Activated T-helper 1 cell treated with anti-CD3 and anti-CD28 coated beads, Interleukin-2, amount 50 U/mL, for 16 hours (primary cell): ENCODE measurements at places on chromosomes 7 and 10.

GRCh38 chr7:125126376-125126775, 196.8 kb upstream of the POT1 start:
- no peak for DNase-seq

DNA sequence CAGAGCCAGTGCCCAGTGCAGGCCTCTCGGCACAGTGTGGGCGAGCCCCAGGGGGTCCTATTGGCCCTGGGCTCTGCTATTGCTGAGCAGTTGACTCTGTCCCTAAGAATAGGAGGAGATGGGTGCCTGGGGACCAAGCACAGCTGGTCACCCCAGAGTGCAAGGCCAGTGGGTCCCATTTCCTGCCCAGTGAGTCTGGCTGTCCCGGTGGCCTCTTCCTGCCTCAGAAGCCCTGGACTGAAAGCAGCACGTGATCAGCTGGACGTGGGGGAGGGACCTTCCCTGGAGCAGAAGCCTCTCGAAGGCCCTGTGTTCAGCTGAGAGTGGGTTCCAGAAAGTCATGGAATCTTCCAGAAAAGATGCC, 42.0 kb downstream of the PWWP2B start:
- no peak for DNase-seq

DNA sequence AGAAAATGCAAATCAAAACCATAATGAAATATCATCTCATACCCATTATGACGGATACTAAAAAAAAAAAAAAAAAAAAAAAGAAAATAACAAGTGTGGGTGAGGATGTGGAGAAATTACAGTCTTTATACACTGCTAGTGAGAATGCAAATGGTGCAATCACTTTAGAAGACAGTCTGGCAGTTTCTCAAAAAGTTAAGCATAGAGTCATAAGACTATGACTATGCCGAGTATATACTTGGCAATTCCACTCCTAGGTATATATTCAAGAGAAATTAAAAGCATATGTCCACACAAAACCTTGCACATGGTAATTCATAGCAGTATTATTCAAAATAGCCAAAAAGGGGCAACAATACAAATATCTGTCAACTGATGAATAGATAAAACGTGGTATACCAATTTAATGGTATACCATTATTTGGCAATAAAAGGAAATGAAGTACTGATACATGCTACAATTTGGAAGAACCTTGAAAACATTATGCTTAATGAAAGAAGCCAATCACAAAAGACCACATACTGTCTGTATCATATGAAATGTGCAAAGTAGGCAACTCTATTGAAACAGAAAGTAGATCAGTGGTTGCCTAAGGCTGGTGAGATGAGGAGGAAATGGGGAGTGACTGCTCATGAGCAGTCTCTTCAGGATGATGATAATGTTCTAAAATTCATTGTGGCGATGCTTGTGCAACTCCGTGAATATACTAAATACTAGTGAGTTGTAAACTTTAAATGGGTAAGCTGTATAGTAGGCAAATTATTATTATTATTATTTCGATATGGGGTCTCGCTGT, 90.1 kb upstream of the NANOS1 start:
- DNase-seq = no peak

DNA sequence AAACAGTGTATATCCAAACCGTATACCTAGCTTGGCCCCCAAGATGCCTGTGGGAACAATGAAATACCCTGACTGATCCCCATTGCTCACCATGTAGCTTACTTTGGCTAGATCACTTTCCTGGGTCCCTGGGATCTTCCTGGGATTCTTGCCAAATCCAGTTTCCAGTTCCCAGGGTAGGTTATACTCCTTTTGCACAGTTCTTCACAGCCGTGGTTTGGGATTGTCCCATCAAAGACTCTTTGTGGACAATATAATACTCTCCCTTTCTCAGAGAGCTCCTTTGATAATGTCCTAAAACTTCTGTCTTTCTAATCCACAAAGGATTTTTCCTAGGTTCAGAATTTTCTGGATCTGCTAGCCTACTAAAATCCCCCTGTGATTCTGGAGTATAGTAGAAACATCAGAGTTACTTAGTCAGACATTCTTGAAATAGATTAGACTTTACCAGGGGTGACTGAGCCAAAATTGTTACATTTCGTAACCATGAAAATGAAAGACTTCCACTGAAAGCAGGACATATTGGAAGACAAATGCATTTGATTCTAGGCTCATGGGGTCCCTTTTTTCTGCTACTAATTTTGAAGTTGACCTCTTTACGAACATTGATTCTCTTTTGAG, 388.3 kb upstream of the ETV1 start:
- DNase-seq = no peak

DNA sequence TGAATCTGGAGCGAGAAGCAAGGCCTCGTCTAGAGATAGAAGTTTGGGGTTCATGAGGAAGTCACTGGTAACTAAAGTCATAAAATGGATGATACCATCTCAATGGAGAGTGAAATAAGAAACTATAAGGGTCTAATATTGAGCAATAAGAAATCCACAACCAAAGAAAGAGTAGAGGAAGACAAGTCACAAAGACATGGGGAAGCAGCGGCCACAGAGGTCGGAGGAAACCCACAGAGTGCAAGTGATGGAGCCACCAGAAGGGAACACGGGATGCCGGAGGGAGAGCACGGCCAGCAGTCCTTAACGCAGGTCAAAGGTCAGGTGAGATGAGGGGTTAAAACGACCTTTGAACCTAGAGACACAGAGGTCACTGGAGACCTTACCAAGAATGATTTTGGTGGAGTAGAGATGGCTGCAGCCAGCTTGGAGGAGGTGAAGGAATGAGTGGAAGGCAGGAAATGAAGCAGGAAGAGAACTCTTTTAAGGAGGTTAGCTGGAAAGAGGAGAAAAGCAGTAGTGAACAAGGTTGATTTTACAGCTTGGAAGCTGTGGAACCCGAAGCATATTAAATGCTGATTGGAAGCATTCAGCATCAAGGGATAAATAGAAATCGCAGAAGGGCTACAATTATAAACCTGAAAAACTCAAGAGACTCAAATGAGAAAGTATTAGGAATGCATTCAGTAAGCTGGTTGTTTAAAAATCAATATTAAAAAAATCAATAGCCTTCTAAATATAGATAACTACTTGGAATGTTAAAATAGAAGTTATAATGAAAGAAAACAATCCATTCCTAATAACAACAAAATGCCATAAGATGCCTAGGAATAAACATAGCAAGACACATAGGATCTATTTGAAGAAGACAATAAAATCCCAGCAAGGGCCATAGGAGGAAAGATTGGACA, 93.7 kb downstream of the SVOPL start:
- no peak for DNase-seq

DNA sequence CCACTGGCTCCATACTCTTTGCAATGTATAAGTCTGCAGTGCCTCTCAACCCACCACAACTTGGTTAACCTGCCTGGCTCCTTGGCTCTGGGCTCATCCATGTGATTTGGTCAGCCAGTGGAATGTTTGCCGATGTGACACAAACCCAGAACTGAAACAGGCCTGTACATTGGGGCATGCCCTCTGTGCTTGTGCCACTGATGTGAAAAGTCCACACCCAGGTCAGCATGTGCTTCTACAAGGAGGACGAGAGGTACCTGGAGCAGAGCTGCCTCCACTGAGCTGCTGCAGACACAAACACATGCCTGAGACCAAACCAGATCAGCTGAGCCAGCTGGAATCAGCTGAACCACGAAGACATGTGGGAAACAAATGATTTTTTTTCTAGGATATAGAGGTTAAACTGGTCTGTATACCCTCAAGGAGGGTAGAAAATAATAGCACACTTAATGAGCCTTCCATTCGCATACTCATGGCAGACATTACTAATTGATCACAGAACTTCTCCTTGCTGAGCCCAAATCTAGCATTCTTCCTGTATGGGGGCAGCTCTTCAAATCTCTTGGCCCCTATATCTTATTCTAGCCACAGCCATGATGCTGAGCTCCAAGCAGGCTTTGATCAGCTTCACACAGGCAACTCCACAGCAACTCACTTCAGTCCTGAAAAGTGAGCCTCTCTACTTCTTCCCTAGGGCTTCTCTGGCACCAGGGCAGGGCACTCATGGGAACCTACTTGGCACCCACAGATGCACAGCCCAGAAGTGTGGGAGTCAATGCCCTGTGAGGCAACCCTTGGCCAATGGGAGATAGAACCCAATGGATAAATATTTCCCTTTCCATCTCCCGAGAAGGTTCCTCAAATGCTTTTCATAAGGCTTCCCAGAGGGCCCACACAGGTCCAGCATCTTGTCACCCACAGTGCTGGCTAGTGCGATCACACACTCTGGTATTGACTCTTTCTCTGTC, 18.6 kb downstream of the PYROXD2 start:
- no peak for DNase-seq

DNA sequence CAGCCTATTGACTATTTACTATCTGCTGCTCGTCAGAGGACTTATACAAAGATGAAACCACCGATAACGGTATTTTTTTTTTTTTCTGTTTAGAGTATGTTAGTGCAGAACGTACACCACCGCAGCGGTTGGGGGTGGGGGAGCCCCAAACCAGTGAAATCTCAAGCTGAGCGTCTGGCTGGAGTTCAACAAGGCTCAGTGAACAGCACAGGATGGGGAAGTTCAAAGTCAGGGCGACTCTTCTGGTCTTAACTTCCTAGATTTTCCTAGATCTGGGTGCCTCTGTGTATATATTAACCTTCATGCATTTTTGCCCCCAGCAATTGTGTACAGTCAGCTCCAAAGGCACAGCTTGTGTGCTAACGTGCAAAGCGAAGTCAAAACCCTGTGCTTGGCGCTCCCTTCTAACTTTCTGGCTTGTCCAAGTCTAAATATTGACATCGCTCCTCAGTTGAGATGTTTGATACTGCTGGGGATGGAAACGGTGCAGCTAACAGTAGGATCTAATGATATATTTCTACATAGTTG, 1.1 kb downstream of the RHOBTB1 start:
- no peak for DNase-seq

- no peak for DNase-seq
These were observed 115.4 kb downstream of the TEX36 start for GRCh38 chr10:125567529-125567928.

- no peak for DNase-seq
These were observed 2.8 kb downstream of the ZNF746 start for GRCh38 chr7:149494738-149495368.

- DNase-seq = no peak
These were observed 955.0 kb downstream of the GATA3 start for GRCh38 chr10:9009505-9009904.

DNA sequence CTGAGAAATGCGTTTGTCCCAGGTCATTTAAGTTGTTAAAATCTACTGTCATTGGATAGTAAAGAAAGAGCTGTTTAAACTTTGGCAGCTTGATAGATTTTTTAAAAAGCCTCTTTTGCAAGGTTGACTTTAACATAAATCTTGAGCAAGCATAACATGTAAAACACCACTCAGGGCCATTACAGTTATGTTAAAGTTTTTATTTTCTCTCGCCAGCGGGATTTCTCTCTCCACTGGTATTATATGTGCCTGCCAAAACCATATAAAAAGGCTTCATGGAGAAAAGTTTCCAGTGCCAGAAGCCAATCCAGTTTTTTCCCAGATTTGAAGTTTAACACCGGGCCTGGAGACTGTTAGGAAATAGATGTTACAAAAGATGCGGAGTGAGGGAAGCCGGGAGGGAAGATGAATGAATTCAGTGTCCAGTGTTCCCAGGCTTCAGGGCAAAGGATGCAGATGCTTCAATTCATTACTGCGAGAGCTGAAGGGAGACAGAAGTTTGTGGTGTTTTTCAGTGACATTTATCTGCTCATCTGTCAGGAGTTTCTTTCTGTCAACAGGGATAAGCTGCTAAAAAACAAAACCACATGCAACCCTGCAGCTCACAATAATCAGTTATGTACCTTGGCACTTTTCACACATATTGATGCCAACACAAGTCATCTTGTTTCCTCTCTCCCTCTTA, 155.5 kb downstream of the SPAG6 start:
- no peak for DNase-seq

DNA sequence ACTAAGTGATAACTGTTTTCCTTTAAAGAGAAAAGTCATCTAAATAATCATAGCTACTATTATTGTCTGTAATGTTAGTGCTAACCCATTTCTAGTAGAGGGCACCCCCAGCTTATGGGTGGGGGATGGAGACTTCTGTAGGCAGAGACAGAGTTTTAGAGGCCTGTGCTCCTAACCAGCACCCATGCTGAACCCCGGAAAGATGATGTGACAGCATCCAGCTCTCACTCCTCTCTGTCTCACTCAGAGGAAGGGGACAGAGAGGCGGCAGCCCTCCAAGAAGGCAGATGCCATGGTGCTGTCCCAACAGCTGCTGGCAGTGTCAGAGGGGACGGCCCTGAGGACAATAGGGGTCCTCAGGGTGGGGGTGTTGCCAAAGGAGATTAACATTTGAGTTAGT, 74.4 kb upstream of the PRLHR start:
- no peak for DNase-seq

GRCh38 chr7:44097064-44097932, 6.8 kb upstream of the AEBP1 start:
- DNase-seq = no peak

- no peak for DNase-seq
These were observed 267.7 kb downstream of the MALRD1 start for GRCh38 chr10:19316204-19316870.

- DNase-seq = no peak
These were observed 26.3 kb downstream of the UNC5B start for GRCh38 chr10:71238626-71239025.

- DNase-seq = no peak
These were observed 62.0 kb downstream of the EPDR1 start for GRCh38 chr7:37982423-37982822.

DNA sequence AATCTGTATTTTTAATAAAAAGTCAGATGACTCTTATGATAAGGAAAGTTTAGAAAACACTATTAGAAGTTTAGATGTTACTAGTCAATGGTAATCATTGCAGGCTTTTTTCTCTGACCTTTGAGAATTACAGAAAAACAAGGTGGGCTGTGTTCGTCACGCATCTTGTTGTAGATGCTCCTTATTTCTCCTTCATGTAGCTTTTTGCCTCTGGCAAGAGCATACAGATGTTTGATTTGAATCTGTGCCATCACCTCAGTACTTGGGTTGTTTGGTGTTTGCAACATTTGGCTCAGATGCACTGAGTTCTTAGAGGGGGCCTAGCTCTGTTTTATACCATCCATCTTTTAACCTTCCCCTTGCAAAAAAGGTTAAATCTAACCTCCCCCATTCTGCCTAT, 11.5 kb downstream of the TAS2R16 start:
- no peak for DNase-seq

DNA sequence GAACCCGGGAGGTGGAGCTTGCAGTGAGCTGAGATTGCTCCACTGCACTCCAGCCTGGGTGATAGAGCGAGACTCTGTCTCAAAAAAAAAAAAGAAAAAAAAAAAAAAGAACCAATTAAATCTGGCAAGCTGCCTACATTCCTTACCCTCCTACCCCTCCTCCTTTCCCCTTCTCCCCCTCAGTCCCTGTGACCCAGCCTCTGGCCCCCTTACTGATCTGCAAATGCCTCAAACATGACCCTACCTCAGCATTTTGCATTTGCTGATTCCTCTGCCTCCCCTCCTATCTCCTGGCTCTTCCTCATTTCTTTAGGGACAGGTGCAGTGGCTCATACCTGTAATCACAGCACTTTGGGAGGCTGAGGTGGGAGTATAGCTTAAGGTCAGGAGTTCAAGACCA, 19.3 kb downstream of the CDHR3 start:
- DNase-seq = no peak

GRCh38 chr7:75955331-75955955, 39.0 kb downstream of the TMEM120A start:
- DNase-seq = no peak

GRCh38 chr7:49127359-49127913, 203.1 kb downstream of the CDC14C start:
- no peak for DNase-seq

GRCh38 chr7:157269341-157270059, 67.3 kb upstream of the DNAJB6 start:
- no peak for DNase-seq

- no peak for DNase-seq
These were observed 637.4 kb downstream of the GALNT17 start for GRCh38 chr7:71769326-71769725.

- DNase-seq = no peak
These were observed 36.6 kb downstream of the BNIP3 start for GRCh38 chr10:131944976-131945695.
